ENCODE measurements at places on chromosomes 6 and 20.

DNA sequence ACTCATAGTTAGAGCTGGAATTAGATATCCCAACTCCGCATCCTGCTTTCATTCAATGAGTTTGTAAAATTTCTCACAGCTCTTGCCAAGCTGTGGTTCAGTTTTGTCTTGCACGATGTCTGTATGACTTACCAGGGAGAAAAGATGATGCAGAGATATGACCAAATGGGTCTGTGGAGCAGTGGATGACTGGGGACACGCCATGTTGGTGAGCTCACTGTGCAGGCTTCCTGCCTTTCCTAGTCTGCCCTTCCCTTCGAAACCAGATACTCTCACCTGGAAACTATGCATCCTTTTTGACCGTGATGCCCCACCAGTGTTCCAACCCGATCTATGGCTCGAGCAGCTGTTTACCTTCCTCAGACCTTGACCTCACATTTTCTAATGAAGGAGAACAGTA is 262.7 kb upstream of the BMP2 start:
- DNase-seq, result no peak

DNA sequence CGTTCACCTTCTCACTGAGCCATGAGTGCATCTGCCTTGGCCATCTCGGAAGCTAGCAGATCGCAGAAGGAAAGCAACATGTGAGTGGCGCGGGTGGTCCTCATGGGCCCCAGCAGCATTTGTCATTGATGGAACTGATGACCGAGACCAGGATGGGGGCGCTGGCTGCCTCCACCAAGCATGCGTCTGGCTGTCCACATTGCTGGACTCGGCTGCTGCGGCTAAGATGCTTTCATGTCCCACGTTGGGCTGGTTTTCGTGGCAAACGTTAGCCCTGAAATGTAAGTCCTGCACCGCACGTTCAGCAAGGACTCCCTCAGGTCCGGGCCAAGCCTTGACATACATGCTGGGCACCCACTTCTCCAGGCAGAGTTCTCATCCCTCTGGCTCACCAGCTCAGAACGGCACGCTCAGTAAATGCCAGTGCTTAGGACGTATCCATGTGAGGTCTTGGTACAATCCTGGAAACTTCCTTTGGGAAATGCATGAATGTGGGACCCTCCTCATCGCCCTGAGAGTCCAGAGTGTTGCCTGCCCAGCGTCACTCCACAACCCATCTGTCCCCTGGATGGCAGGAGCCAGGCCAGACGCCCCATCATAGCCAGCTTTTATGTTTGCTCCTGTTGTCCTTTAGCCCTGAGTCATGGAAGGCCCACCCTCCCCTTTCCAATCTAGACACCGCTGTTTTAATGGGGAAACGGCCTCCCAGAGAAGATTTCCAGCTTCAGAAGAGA is 8.4 kb downstream of the SLCO4A1 start:
- DNase-seq, result no peak

DNA sequence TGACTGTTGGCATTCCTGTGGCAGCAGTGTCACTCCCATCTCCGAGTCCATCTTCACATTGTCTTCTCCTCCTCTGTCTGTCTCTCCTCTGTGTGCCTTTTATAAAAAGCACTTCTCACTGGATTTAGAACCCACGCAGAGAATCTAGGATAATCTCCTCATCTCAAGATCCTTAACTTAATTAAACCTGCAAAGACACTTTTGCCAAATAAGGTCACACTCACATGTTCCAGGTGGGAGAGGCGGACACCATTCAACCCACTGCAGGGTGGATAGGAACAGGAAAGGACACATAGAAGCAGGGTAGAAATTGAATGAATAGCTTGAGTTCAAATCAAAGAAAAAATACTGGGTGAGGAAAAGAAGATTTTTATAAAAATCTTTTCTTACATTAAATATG is 292.5 kb downstream of the PHACTR1 start:
- DNase-seq, result no peak

GRCh38 chr6:42637681-42638080 is 73.9 kb downstream of the UBR2 start:
- DNase-seq, result no peak

GRCh38 chr6:129251669-129252376 is 368.9 kb downstream of the LAMA2 start:
- peak; percentile 39 for DNase-seq

DNA sequence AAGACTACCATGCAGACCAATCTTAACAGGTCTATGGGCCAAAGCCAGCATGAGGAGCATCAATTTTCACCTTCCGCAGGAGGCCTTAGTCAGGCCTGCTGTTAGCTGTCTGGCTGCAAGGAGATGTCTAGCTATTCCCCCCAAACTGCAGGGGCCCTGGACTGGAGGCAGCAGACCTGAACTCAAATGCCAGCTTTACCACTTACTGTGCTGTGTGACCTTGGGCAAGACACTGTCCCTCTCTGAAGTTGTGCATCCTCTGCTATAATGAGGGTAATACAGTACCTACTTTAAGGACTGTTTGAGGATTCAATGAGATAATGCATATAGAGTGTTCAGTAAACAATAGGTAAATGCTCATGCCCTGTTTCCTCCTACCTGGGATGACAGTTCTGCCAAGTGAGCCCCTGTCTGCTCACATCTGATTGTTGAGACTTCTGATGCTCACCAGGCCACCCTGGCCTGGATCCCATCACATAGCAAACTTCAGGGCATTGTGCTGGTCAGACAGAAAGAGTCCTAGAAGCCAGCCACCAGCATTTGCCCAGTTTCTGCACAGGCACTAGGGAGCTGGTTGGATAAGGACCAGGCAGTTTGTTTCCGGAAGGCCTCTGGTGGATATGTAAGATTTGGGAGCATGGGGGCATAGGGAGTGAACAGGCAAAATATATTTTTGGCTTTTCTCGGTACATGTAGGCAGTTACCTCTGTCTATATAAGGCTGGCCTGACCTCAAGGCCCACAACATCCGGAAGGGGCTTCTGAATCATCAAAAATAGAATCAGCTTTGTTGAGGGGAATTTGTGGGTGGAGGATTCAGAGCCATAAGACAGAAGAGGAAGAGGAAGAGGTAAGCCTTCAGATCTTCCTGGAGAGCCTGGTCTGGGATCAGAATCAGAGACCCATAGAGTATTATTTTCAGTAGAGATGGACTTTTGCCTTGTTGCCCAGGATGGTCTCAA is 2.3 kb upstream of the OCSTAMP start:
- no peak for DNase-seq

GRCh38 chr6:2713473-2714110 is 37.1 kb downstream of the MYLK4 start:
- DNase-seq, result no peak

- DNase-seq, result no peak
These were observed 6.0 kb downstream of the NUS1 start for GRCh38 chr6:117681162-117681741.
